ENCODE measurements at places on chromosomes 7 and 10.

GRCh38 chr10:71278691-71279588 lies 40.1 kb upstream of the SLC29A3 start:
- no peak for DNase-seq

- DNase-seq: no peak
Measured at GRCh38 chr7:2198760-2199159, 34.0 kb downstream of the MAD1L1 start.

- DNase-seq: no peak
Measured at GRCh38 chr10:22629852-22630233, 84.5 kb downstream of the PIP4K2A start.

GRCh38 chr7:91598791-91599190 lies 281.7 kb downstream of the MTERF1 start:
- no peak for DNase-seq

DNA sequence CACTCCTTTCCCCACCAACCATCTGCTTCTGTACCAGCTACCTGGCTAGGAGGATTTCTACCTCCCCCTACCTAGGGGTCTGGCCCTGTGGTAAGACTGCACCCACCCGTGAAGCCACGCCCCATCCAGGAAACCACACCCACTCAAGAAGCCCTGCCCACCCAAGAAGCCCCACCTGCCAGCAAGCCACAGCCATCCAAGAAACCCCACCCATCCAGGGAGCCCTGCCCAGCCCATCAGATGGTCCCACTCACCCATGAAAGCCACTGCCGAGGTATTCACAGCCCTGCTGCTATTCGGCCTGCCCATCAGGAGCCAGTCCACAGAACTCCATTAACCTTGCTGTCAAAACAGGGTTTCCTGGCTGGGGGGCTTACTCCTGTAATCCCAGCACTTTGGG lies 15.6 kb upstream of the MUC3A start:
- no peak for DNase-seq

DNA sequence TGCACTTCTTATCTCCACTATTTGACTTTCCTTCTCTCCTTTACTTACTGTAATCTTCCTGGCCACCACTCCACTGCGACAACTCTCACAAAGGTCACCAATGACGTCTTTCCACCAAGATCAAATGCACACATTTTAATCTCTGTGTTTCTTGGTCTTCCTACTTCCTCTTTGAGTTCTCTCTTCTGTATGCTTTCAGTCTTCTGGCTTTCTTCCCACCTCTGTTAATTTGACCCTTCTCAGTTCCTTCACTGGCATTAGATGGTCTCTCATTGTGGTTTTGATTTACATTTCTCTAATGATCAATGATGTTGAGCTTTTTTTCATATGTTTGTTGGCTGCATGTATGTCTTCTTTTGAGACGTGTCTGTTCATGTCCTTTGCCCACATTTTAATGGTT lies 31.9 kb downstream of the FAM107B start:
- DNase-seq: no peak

Measured in activated T-helper 1 cell treated with anti-CD3 and anti-CD28 coated beads, Interleukin-12 subunit alpha, Interleukin-12 subunit beta, Interleukin-2, Interleukin-4 antibody, amounts not matched to agents 30 ng/mL and 10 ng/mL and 1 ng/mL, durations not matched to agents 14 hours and 24 hours and 36 hours (primary cell).